Left ventricle myocardium inferior (tissue), 1 donor: ENCODE measurements at places on chromosomes 12 and 14. TPM values are rescaled to one million over a fixed set of nuclear protein-coding genes. Genes with fewer than 3 reads are reported as not detected.

DNA sequence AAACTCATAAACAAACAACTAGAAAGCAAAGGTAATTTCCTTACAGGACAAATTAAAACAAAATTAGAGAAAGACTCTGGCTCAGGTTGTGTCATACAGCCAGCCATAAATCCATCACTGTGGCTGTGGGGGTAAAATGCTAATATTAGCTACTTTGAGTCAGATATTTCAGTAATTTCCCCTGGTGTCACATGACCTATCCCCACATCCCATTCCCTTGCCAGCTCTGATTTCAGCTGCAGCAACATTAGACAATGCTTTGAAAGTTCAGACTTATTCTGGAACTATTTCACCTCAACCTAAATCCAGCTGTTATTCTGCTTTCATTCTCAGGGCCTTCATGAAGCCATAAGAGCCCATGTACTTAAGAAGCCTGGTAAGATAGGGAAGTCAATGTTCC, 55.3 kb downstream of the RPL10L start:
- H3K4me3 ChIP-seq = no peak overlapping the region
- H3K4me1 ChIP-seq = no peaks in the 10 kb centered on the region
- H3K27ac ChIP-seq = no peak overlapping the region
- no peaks in the 10 kb centered on the region for H3K27me3 ChIP-seq
- DNase-seq = no peak
- H3K36me3 ChIP-seq = no peaks in the 10 kb centered on the region

- H3K27me3 ChIP-seq = no peaks in the 10 kb centered on the region
- H3K4me3 ChIP-seq = peak overlapping the region; percentile 94
- H3K4me1 ChIP-seq = peaks cover 75% of the 10 kb centered on the region
- DNase-seq = no peak
These were observed 3.3 kb downstream of the ETNK1 start for GRCh38 chr12:22628228-22628627.

DNA sequence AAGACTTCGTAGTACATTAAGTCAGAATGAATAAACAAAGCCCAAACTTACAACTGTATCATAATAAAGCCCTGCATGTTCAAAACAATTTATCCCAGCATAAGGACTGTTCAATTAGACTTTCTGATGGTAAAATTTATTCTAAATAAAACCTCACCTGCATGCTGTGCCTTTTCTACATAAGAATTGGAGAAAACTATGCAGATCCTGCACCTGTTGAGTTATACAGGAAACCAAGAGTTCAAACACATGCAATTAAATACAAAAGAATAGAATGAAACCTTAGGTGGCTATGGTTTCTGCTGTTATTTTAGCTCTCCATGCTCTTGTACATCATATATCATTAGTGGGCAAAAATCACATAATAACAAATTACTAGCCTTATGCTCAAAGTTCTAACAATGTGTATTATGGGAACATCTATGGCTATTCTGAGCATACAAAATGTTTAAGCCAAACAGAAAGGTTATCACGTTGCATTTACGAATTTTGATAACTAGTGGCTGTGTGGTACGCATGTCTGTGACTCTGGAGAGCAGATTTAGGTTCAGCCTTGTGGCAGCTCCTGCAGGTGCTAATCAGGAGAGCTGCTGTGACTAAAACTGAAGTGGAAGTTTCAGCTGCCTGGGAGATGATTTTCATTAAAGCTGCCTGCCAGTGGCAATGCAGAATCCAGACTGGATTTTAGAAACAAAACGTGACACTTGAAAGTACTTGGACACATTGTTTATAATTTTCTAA, 36.1 kb upstream of the LRFN5 start:
- no peak overlapping the region for H3K4me3 ChIP-seq
- no peak for DNase-seq
- H3K36me3 ChIP-seq = no peaks in the 10 kb centered on the region
- H3K27me3 ChIP-seq = no peaks in the 10 kb centered on the region
- H3K4me1 ChIP-seq = no peaks in the 10 kb centered on the region
- no peak overlapping the region for H3K27ac ChIP-seq

GRCh38 chr14:90551733-90552464, 155.1 kb downstream of the CALM1 start:
- peaks cover 69% of the 10 kb centered on the region for H3K4me1 ChIP-seq
- H3K27ac ChIP-seq = peak overlapping the region; percentile 35
- H3K4me3 ChIP-seq = no peak overlapping the region
- no peaks in the 10 kb centered on the region for H3K27me3 ChIP-seq
- no peaks in the 10 kb centered on the region for H3K36me3 ChIP-seq

GRCh38 chr12:89969093-89969492, 260.5 kb upstream of the ATP2B1 start:
- DNase-seq = no peak
- no peak overlapping the region for H3K27ac ChIP-seq
- peaks cover 4% of the 10 kb centered on the region for H3K27me3 ChIP-seq
- H3K4me3 ChIP-seq = no peak overlapping the region
- no peaks in the 10 kb centered on the region for H3K36me3 ChIP-seq
- peaks cover 4% of the 10 kb centered on the region for H3K4me1 ChIP-seq

GRCh38 chr12:99059824-99060511, 414.9 kb downstream of the APAF1 start:
- no peak overlapping the region for H3K4me3 ChIP-seq
- H3K27me3 ChIP-seq = no peaks in the 10 kb centered on the region
- H3K36me3 ChIP-seq = no peaks in the 10 kb centered on the region

- H3K27me3 ChIP-seq = no peaks in the 10 kb centered on the region
- no peak for DNase-seq
- H3K4me3 ChIP-seq = no peak overlapping the region
- peaks cover 29% of the 10 kb centered on the region for H3K4me1 ChIP-seq
- no peak overlapping the region for H3K27ac ChIP-seq
These were observed 46.0 kb upstream of the FOS start for GRCh38 chr14:75232597-75232996.

- no peak overlapping the region for H3K4me3 ChIP-seq
- H3K36me3 ChIP-seq = peaks cover 4% of the 10 kb centered on the region
- H3K27me3 ChIP-seq = no peaks in the 10 kb centered on the region
- no peak for DNase-seq
- H3K4me1 ChIP-seq = peaks cover 26% of the 10 kb centered on the region
These were observed 177.7 kb downstream of the MED13L start for GRCh38 chr12:116099652-116100432.

GRCh38 chr12:130160306-130160705, 2.0 kb upstream of the FZD10 start:
- H3K27me3 ChIP-seq = peaks cover 97% of the 10 kb centered on the region
- peaks cover 22% of the 10 kb centered on the region for H3K4me1 ChIP-seq
- H3K36me3 ChIP-seq = no peaks in the 10 kb centered on the region
- H3K27ac ChIP-seq = no peak overlapping the region
- DNase-seq = no peak

- H3K4me1 ChIP-seq = no peaks in the 10 kb centered on the region
- no peak overlapping the region for H3K4me3 ChIP-seq
- DNase-seq = no peak
These were observed 19.8 kb upstream of the DHRS4 start for GRCh38 chr14:23933742-23934128.

DNA sequence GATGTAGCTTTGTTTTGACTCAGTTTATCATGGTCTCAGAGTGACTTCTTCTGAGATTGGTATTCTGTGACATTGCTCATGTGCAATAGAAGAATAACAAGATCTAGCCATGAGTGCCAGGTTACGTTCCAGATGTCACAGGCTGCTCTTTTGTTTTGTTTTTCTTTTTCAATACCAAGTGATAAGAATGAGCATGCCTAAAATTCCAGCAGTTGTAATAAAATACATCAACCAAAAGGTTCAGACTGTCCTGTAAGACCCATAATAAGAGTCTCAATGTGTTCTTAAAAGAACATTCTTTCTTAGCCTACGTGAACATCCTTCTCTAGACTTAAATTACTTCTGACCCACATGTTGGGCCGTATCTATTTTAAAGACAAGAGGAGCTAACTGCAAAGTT, 669.2 kb downstream of the DIO2 start:
- no peak for DNase-seq
- H3K27me3 ChIP-seq = no peaks in the 10 kb centered on the region
- H3K4me1 ChIP-seq = no peaks in the 10 kb centered on the region
- no peak overlapping the region for H3K4me3 ChIP-seq
- H3K27ac ChIP-seq = no peak overlapping the region
- no peaks in the 10 kb centered on the region for H3K36me3 ChIP-seq

DNA sequence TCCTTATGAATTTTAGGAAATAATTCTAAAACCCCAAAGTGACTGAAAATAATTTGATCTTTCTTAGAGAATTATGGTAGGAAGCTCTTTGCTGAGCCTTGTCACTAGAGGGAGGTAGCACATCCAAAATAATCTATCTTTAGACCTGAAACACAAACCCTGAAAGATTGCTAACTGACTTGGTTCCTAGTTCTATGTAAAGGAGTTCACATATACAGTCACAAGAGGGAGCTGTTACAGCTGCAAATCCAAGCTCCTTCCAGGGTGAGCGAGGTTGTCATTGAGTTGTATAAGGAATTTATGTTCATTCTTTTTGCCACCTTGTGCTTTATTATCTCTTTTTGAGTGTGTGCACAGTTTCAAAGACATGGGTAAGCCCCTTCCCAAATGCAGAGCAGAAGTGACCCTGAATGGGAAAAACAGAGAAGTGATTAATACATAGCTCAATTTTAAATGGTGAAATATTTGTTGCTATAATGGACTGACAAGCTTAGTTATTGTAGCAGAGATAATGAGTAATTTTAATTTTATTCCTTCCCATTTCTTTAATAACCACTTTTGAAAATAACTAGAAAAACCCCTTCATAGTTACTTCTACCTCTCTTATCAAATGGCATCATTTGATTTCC, 387.9 kb downstream of the DAD1 start:
- H3K4me1 ChIP-seq = no peaks in the 10 kb centered on the region
- no peak for DNase-seq
- no peak overlapping the region for H3K4me3 ChIP-seq
- H3K27me3 ChIP-seq = no peaks in the 10 kb centered on the region

DNA sequence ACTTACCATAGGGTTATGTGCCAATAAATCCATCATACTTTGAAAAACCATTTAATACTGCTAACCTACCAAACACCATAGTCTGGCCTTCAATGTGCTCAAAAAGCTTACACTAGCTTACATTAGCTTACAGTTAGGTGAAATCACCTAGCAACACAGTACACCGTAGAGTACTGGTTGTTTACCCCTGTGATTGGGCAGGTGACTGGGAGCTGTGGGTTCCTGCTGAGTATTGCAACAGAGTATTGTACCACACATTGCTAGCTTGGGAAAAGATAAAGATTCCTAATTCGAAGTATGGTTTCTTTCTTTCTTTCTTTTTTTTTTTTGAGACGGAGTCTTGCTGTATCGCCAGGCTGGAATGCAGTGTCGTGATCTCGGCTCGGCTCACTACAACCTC, 5.6 kb downstream of the ATP5MC2 start:
- no peak for DNase-seq
- no peaks in the 10 kb centered on the region for H3K27me3 ChIP-seq
- H3K27ac ChIP-seq = peak overlapping the region; percentile 18
- H3K36me3 ChIP-seq = peaks cover 90% of the 10 kb centered on the region
- H3K4me1 ChIP-seq = peaks cover 68% of the 10 kb centered on the region

DNA sequence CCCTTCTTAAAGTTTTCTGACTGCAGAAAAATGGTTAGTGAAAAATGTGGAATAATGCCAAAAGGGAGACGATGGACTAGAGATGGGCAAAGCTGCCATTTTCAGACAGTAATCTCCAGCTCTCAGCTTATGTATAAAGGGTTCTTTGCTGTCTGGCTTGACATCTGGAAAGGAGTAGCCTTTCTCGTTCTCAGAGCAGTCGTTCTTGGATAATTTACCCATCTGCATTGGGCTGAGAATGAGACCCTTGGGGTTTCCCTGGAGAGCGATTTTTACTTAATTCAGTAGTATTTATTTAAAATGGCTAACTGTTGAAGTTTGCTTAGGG, 1.2 kb downstream of the NUDT4 start:
- no peaks in the 10 kb centered on the region for H3K27me3 ChIP-seq
- H3K4me1 ChIP-seq = peaks cover 84% of the 10 kb centered on the region
- peaks cover under 1% of the 10 kb centered on the region for H3K36me3 ChIP-seq
- H3K27ac ChIP-seq = peak overlapping the region; percentile 93
- peak overlapping the region; percentile 84 for H3K4me3 ChIP-seq
- DNase-seq = no peak

DNA sequence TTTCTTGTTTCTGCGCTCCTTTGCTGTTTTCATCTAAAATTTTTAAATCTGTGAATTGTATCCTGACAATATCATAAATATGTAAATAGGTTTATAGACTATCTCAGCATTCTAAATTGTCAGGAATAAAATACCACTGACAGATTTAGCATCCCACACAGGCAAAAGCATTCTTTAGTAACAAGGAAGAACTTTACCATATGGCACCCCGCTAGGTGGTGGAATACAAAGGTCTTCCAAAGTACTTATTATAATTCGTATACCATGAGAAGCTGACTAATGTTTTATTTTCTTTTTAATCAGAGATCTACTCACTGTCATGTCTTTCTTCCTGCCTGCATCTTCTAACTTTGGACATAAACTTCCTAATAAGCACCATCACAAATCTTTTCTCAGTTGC, 328.8 kb upstream of the NOVA1 start:
- no peak overlapping the region for H3K27ac ChIP-seq
- no peaks in the 10 kb centered on the region for H3K36me3 ChIP-seq
- DNase-seq = no peak
- H3K4me1 ChIP-seq = no peaks in the 10 kb centered on the region
- H3K4me3 ChIP-seq = no peak overlapping the region

- H3K36me3 ChIP-seq = no peaks in the 10 kb centered on the region
- no peaks in the 10 kb centered on the region for H3K27me3 ChIP-seq
- no peak for DNase-seq
- H3K4me1 ChIP-seq = peaks cover 9% of the 10 kb centered on the region
- H3K27ac ChIP-seq = no peak overlapping the region
These were observed 181.0 kb upstream of the RGS6 start for GRCh38 chr14:71751264-71751663.

GRCh38 chr12:109759595-109759994, 46.0 kb downstream of the FAM222A start:
- peak; percentile 16 for DNase-seq
- peak overlapping the region; percentile 66 for H3K27ac ChIP-seq
- no peaks in the 10 kb centered on the region for H3K27me3 ChIP-seq
- H3K36me3 ChIP-seq = no peaks in the 10 kb centered on the region
- no peak overlapping the region for H3K4me3 ChIP-seq
- peaks cover 23% of the 10 kb centered on the region for H3K4me1 ChIP-seq

- H3K4me1 ChIP-seq = peaks cover 28% of the 10 kb centered on the region
- H3K27me3 ChIP-seq = no peaks in the 10 kb centered on the region
- peak; percentile 27 for DNase-seq
- H3K36me3 ChIP-seq = peaks cover 15% of the 10 kb centered on the region
- no peak overlapping the region for H3K4me3 ChIP-seq
- peak overlapping the region; percentile 33 for H3K27ac ChIP-seq
These were observed 55.4 kb downstream of the TEAD4 start for GRCh38 chr12:3014641-3015040.

BICDL1 gene
- total RNA-seq = 0.08 TPM

TNFRSF1A gene
- 45.6 TPM for total RNA-seq

EFS gene
- total RNA-seq = 3.6 TPM

FAM186B gene
- 0.33 TPM for total RNA-seq

KRT82 gene
- not detected for total RNA-seq
